Skin of body (tissue), 3 donors: ENCODE measurements at places on chromosomes 11 and 22. TPM values are rescaled to one million over a fixed set of nuclear protein-coding genes. Genes with fewer than 3 reads are reported as not detected.

The TMPRSS6 gene
- total RNA-seq: 0.59 TPM

The CASTOR1 gene
- 5.2 TPM for total RNA-seq

The OR5T3 gene
- not detected for total RNA-seq

The GALNT18 gene
- total RNA-seq: 12.9 TPM

GRCh38 chr11:132242632-132243031, 872.2 kb downstream of the NTM start:
- no peak for DNase-seq

GRCh38 chr11:26696330-26696729, 25.5 kb downstream of the SLC5A12 start:
- no peak for DNase-seq

- no peak for DNase-seq
These were observed 139.3 kb upstream of the LDLRAD3 start for GRCh38 chr11:35804451-35805040.

GRCh38 chr22:36386351-36386899, 1.3 kb downstream of the MYH9 start:
- DNase-seq: no peak

- no peak for DNase-seq
These were observed 13.8 kb upstream of the DGKZ start for GRCh38 chr11:46333394-46333947.

GRCh38 chr11:69453151-69453550, 28.3 kb upstream of the LINC01488 start:
- DNase-seq: no peak

- peak; percentile 62 for DNase-seq
These were observed 94.7 kb upstream of the RASSF10 start for GRCh38 chr11:12914400-12914912.

DNA sequence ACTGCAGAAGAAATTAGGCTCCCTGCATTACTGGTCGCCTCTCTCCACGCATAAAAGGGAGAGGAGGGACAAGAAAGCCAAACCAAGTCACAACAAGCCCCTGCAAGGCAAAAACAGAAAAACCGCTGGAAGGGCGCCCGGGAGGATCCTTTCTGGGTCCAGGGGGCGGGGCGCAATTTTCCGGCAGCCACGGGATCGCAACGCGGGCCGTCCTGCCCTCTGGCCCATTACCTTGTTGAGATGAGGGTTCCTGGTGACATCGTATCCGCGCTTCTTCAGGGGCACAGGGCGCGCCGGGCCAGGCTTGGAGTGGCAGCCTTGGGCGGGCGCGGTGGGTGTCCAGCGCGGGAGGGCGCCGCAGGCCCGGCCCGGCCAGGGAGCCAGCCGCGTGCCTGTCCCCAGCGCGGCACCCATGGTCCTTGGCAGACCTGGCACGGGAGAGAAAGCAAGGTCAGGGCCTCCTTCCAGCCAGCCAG, 847 bp downstream of the ME3 start:
- no peak for DNase-seq

GRCh38 chr11:108926841-108927577, 262.1 kb downstream of the DDX10 start:
- no peak for DNase-seq

DNA sequence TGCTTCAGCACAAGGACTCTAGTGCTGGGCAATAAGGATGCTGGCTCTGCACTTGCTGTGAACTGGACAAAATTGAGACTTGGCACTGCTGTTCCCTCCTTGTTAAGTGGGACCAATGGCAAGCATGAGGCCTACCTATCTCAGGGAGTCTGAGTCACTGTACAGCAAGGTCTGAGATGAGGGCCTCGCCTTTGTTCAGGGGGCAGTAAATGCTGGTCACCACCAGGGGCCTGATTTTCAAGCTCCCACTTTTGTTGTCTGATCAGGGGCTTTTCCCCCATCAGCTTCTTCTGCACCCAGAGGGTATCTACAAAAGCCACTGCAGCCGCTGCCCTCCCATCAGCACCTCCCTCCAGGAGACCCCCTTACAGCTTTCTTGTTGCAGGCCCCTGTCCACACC, 22.8 kb downstream of the DHCR7 start:
- DNase-seq: no peak

- DNase-seq: no peak
These were observed 40.2 kb downstream of the MACROD1 start for GRCh38 chr11:64125676-64126075.

GRCh38 chr22:41975299-41976069, 6.2 kb downstream of the SEPTIN3 start:
- no peak for DNase-seq

DNA sequence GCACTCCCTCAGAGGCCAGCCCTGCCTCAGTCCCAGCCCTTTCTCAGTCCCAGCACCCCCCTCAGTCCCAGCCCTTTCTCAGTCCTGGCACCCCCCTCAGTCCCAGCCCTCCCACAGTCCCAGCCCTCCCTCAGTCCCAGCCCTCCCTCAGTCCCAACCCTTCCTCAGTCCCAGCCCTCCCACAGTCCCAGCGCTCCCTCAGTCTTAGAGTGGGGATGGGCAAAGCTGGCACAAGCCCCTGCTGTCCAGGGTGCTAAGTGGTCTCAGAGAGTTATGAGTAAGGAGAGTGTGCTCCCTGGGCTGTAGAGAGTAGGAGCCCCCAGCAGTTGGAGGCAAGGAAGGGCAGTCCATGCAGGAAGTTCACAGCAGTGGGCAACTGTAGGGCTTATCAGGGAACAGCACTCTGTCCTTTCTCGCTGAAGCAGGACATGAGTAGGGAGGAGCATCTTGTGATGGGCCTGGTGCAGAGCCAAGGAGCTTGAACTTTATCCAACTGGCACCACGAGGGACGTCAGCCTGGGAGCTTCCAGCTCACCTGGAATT, 51.4 kb upstream of the CRYBB3 start:
- no peak for DNase-seq

GRCh38 chr22:47279337-47279736, 516.9 kb downstream of the TBC1D22A start:
- DNase-seq: no peak
